Suprapubic skin (tissue), 4 donors: ENCODE measurements at places on chromosomes 5 and 9. TPM values are rescaled to one million over a fixed set of nuclear protein-coding genes. Genes with fewer than 3 reads are reported as not detected.

The SLC25A2 gene
- total RNA-seq, result 0.57 TPM

- no peaks in the 10 kb centered on the region for H3K27me3 ChIP-seq
- peaks cover 21% of the 10 kb centered on the region for H3K4me1 ChIP-seq
- no peak for DNase-seq
- H3K36me3 ChIP-seq, result no peaks in the 10 kb centered on the region
These were observed 22.2 kb downstream of the ELL2 start for GRCh38 chr5:95939465-95939864.

DNA sequence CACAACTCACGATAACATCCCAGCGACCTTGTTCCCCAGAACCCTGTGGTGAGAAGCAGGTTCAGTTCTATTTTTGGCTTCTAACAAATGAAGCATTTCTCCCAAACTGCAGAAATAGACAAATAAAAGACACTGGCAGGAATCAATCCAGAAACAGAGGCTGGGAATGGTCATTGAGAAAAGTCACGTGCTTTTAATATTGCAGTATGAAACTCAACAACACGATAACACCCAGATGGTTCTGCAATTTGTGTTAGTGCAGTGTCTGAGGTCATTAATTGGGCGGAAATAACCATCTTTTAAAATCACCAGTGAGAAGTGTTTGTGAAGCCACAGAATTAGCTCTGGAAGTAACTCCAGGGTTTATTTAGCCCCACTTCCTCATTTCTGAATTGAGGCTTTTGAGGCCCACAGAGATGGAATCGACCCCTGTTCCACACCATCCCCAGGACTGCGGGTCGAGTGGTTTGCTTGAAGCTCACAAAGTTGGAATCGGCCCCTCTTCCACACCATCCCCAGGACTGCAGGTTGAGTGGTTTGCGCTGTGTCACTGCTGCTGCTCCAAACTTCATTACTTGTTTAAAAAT is 164.7 kb upstream of the IRX4 start:
- H3K27me3 ChIP-seq, result no peaks in the 10 kb centered on the region
- DNase-seq, result no peak

GRCh38 chr9:87370049-87370685 is 127.5 kb upstream of the DAPK1 start:
- no peak for DNase-seq
- no peak overlapping the region for H3K4me3 ChIP-seq
- H3K4me1 ChIP-seq, result peaks cover 7% of the 10 kb centered on the region

DNA sequence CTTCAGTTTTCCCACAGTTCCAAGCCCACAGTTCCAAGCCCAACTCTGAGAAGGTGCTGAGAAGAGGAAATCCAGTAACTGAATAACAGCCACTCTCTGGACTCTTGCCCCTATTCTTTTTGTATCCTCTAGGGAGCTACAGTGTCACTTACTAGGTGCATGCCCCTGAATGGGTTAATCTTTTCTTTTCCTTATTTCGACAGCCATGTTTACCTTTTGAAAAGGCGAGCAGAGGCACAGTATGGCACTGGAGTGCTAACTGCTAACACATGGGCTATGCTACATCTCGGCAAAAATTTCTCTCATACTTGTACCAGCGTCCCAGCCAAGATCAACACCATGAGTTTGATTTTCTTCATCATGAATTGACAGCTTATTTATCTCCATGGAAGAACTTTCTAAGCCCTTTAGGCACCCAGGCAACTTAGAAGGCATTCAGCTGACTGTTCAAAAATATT is 222.6 kb downstream of the EBF1 start:
- no peak for DNase-seq
- H3K36me3 ChIP-seq, result no peaks in the 10 kb centered on the region
- no peak overlapping the region for H3K27ac ChIP-seq
- H3K4me1 ChIP-seq, result peaks cover 56% of the 10 kb centered on the region
- peaks cover 5% of the 10 kb centered on the region for H3K27me3 ChIP-seq
